ENCODE measurements at places on chromosomes 6 and 20.

- DNase-seq = no peak
Measured at GRCh38 chr20:40941133-40941610, 87.5 kb upstream of the TOP1 start.

- no peak for DNase-seq
Measured at GRCh38 chr6:22308939-22309338, 12.1 kb upstream of the PRL start.

DNA sequence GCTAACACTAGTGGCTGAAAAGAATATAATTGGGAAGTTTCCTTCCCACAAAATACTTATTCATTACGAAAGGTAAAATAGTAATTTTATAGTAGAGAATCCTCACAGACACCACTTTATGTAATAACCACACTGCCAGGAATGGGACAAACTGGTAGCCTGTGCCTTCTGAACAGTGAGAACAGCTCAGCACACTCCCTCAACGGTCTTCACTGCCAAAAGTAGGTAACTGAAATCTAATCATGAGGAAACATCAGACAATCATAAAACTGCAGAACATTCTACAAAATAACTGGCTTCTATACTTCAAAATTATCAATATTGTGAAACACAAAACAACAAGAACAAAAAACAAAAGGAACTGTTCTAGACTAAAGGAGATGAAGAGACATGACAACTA lies 44.1 kb downstream of the NUP153 start:
- DNase-seq = no peak

DNA sequence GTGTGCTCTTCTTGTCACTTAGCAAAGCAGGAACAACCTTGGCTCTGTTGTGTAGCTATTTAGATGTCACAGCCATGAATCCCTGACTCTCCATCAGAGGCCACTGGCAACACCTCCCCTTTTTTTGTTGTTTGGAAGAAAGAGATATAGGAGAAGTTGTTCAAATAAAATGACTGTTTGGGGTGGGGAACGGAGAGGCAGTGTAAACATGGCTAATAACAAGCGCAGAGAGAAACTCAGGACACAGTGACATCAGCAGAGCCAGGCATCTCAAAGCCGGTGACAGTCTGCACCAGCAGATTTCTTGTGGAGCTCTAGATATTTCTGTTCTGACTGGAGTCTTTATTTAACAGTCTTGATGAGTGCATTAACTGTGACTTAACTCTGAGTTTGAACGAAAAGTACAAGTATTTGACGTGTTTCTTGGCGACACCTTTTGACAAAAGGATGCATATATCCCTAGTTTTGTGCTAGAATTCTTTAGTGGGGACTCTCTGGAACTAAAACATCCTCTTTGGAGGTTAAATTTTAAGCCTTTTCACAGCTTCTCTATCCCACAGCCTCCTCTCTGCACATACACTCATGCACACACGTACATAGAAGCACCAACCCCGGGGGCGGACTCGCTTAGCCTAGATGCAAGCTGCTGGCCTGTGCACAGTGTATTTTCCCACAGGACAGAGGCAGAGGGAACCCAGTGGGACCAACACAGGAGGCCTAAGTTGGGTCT lies 53.8 kb downstream of the ADAT2 start:
- no peak for DNase-seq

DNA sequence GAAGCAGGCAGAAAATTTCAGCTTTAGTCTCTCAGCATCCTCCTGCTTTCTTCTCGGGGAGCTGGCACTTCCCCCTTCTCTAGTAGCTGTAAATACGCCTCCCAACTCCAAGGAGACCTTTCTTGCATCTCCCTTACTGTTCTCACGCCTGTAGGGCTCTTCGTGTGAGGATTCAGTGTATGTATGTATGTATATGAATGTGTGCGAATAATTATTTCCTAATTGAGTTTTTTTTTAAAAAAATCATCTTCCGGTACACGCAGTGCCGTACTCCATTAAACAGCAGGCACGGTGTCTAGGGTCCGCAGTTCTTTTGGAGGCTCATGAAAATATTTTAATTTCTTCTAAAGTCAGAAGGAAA lies 85.4 kb downstream of the HFE start:
- peak; percentile 43 for DNase-seq

DNA sequence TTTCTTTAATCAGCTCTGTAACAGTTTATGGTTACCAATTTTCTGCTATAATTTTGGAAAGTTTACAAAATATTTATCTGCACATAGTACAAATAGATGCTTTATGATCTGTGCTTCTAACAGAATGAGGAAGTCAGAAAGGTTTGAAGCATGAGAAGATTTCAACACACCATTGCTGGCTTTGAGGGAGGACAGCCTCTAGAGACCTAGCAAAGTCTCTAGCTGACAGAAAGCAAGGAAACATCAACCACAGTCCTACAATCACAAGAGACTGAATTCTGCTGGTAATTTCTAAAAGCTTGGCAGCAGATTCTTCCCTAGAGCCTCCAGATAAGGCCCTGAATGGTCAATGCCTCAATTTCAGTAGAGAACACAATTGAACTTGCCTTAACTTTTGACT lies 750.8 kb upstream of the SLC35B3 start:
- no peak for DNase-seq

DNA sequence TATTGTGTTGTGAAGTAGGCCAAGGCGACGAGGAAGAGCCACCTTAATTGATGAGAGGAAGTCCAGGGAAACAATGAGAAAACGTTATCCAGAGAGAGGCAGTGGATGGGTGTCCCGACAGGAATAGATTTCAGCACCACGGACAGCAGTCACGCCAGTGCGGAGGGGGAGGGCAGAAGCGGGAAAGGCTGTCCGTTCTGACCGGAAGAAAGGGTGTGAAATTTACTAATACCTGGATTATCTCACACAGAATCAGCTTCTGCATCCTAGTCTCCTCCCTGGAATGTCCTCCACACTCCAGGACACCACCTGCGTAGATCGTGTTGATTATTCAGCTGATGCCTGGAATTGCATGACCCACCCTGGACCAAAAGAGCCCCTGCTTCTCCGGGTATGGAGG lies 7.4 kb upstream of the BPIFA3 start:
- peak; percentile 65 for DNase-seq

- peak; percentile 76 for DNase-seq
Measured at GRCh38 chr6:25027221-25027916, 91.6 kb upstream of the RIPOR2 start.

Data from stimulated activated CD8-positive, alpha-beta memory T cell treated with anti-CD3 and anti-CD28 coated beads, Interleukin-4, amount 100 ng/mL, for 48 hours (primary cell).